Left renal pelvis (tissue), 4 donors: ENCODE measurements at places on chromosomes 3 and 15. TPM values are rescaled to one million over a fixed set of nuclear protein-coding genes. Genes with fewer than 3 reads are reported as not detected.
A peak's percentile ranks its signal among the peaks of the same experiment; 100 is the strongest.

GRCh38 chr3:192825657-192826200, 91.9 kb downstream of the MB21D2 start:
- no peak for DNase-seq

Gene DHFR2
- polyA plus RNA-seq = 10.2 TPM

- DNase-seq = no peak
Observed at GRCh38 chr15:48559285-48559684, 86.2 kb downstream of the FBN1 start.

Gene FETUB
- polyA plus RNA-seq = 0.23 TPM

- no peak for DNase-seq
Observed at GRCh38 chr3:134877788-134878187, 82.7 kb downstream of the EPHB1 start.

Gene FOXB1
- not detected for polyA plus RNA-seq

GRCh38 chr15:42919308-42919707, 1.3 kb downstream of the TTBK2 start:
- DNase-seq = no peak

DNA sequence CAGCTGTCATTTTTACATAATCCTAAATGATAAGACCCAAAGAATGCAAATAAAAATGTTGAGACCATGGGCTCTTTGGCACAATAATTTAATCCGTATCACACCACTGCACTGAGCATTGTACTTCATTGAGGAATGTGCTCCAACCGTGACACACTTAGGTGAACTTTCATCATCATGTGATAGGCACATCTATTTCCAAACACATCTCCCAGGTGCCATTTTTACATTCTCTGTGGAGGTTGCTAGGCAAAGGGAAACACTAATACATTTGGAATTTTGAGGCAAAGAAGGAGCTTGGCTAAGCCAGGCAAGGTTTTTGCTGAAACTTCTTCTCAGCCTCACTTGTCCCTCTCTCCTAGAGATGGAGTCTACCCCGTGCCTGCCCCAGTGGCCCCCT, 68.7 kb downstream of the LRTM1 start:
- no peak for DNase-seq

GRCh38 chr3:15743587-15744009, 54.2 kb downstream of the ANKRD28 start:
- DNase-seq = no peak

DNA sequence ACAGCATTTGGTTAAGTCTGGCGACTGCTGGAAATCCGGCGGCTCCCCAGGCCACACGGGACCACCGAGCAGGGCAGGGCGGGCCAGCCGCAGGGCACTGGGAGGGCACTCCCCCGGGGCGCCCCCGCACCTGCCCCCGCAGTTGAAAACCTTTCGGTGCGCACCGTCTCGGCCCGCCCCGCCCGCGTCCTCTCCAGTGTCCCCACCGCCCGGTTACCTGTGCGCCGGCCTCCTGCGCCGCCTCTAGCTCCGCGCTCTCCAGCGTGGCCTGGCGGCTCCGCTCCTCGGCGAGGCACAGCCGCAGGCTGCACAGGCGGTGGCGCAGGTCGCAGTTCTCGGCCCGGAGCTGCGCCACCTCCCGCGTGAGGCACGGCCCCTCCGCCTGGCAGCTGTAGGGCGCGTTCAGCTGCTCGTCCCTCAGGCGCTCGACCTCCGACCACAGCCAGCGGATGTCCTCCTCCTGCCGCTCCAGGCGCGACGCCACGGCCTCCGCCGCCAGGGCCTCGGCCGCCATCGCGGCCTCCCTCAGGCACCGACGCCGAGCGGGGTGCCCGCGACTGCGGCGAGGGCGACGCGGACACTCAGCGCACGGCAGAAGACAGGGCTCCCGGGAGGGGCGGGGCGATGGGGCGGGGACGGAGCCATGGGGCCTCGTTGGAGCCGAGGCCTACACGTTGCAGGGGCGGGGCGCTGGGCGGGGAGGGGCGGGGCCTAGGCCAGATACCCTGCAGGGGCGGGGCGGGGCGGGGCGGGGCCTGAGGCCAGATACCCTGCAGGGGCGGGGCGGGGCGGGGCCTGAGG, at the start of gene TARS3:
TARS3 (minus strand) TSS at position 600 of the 801 bp plus-strand sequence; CDS start at position 514, 86 bp downstream.
- DNase-seq = peak; percentile 67

Gene STAB1
- polyA plus RNA-seq = 48.0 TPM

DNA sequence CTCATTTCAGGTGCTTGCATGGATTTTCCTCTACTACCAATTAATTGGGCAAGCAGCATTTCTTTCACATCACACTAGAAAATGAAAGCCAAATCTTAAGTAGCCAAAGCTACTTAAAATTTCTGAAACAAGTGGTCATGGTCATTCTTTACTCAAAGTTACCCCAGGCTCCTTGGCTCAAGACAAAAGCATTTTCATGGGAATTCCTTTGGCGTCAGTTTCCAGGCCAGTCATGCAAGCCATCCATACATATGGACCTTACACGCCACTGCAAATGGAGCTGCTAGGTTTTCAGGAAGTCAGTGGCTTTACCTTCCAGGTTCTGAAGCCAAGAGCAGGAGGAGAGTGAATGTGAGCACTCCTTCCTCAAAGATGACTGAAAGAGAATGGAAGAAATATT, 83.7 kb upstream of the IL12A start:
- no peak for DNase-seq

DNA sequence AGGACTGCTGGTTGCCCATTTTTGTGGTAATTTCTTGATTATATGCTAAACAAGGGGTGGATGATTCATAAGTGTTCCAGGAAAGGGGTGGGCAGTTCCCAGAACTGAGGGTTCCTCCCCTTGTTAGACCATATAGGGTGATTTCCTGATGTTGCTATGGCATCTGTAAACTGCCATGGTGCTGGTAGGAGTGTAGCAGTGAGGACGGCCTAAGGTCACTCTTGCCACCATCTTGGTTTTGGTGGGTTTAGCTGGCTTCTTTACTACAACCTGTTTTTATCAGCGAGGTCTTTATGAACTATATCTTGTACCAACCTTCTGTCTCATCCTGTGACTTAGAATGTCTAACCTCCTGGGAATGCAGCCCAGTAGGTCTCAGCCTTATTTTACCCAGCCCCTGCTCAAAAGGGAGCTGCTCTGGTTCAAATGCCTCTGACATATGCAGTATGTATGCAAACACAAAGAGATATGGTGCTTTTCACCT, 46.2 kb downstream of the C3orf38 start:
- no peak for DNase-seq

GRCh38 chr3:169072494-169072893, 591.0 kb downstream of the MECOM start:
- DNase-seq = no peak

GRCh38 chr15:52699457-52699856, 20.3 kb upstream of the ATOSA start:
- DNase-seq = no peak

Gene CLDN18
- polyA plus RNA-seq = 2.2 TPM

DNA sequence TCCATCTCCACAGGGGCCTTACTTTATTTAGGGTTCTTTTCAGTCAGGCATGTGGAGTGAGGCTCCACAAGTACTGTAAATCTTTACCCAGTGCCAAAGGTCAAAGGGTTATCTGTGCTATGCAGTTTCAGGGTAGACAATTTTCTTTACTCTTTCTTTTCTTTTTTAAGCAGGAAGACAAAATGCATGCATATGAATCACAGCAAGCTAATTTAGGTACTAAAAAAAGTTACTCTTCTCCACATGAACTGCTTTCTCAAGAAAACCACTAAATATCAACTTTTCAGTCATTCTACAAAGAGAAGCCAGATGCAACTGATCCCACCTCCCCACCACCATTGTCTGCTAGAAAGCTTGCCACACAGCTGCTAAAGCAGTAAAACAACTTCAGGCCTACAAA, 73.3 kb upstream of the PYGO1 start:
- DNase-seq = no peak

- no peak for DNase-seq
Observed at GRCh38 chr3:35439663-35440062, 199.7 kb upstream of the ARPP21 start.

GRCh38 chr15:55003965-55004873, 192.5 kb downstream of the RSL24D1 start:
- DNase-seq = no peak

DNA sequence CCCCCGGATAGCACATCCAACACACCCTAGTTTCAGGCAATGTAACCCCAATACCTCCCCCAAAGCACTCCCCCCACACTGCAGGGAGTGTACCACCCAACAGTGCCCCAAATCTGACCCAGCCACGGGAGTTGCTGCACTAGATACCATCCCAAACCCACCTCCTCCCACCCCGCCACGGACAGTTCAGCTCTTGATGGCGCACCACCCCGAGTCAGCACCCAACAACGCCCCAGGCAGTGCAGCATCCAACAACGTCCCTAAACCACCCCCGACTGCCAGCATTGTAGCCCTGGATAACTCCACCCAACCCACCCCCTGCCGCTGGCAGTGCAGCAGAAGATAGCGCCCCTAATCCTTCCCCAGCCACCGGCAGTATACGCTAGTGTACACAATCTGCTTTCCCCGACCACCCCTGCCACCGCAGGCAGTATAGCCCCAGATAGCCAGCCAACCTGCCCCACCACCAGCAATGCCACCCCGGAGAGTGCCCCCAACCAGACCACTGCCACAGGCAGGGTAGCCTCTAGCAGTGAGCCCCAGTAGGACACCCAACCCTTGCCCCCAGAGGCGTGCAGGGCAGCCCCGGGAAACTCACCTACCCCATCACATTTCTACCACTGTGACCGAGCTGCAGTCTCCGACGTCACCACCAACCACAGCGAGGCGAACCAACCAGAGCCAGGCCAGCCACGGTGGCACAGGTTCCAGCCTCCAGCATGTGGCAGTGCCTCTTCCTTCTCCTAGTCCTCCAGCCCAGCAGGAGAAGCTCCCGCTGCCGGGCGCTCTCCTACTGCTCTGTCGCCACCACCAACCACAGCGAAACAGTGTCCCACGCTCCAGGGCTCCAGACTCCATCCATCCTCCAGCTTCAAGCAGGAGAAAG, 178.1 kb downstream of the POTEB3 start:
- no peak for DNase-seq

GRCh38 chr15:60457985-60458384, 21.0 kb downstream of the ICE2 start:
- DNase-seq = no peak

Gene SLC38A3
- 7.1 TPM for polyA plus RNA-seq

- DNase-seq = no peak
Observed at GRCh38 chr3:174931473-174932353, 72.6 kb downstream of the NAALADL2 start.

DNA sequence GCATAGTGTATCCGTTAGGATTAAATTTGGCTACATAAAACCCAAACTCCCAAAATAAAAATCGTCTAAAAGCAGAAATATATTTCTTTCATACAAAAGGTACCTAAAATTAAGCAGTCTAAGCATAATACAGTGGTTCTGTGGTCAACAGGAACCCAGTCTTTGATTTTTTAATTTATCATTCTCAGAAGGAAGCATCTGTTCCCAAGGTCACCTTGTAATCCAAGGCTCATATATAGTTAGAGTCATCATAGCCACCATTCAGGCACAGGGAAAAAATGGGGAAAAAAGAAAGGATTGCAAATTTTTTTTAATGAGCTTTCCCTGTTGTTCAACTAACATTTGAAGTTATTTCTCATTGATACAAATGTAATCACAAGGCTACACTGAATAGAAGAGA, 983.2 kb downstream of the PLOD2 start:
- no peak for DNase-seq

GRCh38 chr3:178392511-178392926, 143.7 kb upstream of the KCNMB2 start:
- DNase-seq = no peak

Gene LRRC49
- 16.4 TPM for polyA plus RNA-seq

- no peak for DNase-seq
Observed at GRCh38 chr3:4531478-4532025, 38.4 kb downstream of the ITPR1 start.

Gene DPPA2
- polyA plus RNA-seq = 1.6 TPM

GRCh38 chr3:136114421-136114820, 81.7 kb downstream of the MSL2 start:
- no peak for DNase-seq

GRCh38 chr3:158443632-158444031, 127.4 kb upstream of the MLF1 start:
- no peak for DNase-seq

Gene SERPINI1
- 37.7 TPM for polyA plus RNA-seq

DNA sequence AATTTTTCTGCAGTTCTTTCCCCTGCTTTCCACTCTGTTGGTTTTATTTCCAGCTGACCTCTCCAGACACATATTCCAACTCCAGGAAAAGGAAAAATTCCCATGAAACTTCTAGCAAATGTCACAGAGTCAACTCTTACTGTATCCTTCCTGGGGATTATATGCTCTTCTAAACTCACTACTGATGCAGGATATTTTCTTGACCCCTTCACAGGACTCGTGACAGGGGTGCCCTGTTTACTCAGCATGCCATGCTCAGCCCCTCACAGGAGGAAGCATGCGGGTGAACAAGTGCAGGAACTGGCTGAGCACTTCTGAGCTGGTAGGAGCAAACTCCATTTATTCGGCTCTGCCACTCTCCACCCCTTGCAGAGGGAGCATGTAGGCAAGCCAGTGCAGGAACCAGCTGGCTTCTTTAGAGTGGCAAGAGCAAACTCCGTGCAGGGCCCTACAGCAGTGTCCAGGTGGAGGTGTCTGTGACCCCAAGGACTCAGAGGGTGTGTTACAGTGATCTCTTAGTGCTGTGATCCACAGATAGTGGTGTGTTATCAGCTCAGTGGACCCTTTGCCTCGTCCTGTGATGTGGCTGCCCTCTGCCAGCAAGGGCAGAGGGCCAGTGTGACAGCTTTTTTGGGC, 413.6 kb upstream of the GRM7 start:
- no peak for DNase-seq

DNA sequence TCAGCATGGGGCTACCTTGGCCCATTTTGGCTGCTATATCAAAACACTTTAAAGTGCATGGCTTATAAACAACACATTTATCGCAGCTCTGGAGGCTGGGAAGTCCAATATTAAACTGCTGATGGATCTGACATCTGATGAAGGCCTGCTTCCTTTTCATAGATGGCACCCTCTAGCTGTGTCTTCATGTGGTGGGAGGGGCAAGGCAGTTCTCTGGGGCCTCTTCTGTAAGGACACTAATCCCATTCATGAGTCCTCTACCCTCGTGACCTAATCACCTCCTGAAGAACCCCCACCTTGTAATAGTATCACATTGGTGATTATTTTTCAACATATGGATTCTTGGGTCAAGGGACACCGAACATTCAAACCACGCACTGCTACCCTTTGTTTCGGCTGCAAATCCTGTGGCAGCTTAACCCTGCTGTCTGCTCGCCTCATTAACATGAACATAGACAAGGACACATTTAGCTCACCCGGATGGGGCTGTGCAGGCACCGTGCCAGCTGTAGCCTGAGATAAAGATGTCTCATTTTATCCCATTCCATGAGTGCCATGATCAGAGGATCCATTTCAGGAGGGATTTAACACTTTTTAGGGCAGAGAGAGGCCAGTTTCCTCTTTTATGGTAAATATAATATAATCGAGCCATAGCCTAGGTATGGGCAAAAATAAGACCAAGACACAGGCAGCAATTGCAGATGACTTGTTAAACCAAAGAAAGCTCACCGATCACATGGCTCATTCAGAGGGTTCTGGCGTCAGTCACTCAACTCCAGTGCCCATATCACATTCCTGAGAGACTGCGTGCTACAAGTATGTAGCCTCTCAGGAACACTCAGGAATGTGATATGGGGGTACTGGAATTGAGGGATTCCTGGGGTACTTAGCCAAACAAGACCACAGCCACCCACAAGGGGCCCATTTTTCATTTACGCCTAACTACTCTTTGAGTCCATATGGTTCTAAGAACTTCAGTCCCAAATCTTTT, 251.1 kb upstream of the ST8SIA2 start:
- no peak for DNase-seq

Gene TMC3
- 0.18 TPM for polyA plus RNA-seq

Gene HRG
- 1.7 TPM for polyA plus RNA-seq

GRCh38 chr3:175238801-175239200, 379.7 kb downstream of the NAALADL2 start:
- no peak for DNase-seq

GRCh38 chr15:90059208-90059985, 42.9 kb downstream of the IDH2 start:
- no peak for DNase-seq

Gene ST3GAL6
- 15.5 TPM for polyA plus RNA-seq
